Caudate nucleus (tissue), 63 donors: ENCODE measurements at places on chromosomes 4 and X.

DNA sequence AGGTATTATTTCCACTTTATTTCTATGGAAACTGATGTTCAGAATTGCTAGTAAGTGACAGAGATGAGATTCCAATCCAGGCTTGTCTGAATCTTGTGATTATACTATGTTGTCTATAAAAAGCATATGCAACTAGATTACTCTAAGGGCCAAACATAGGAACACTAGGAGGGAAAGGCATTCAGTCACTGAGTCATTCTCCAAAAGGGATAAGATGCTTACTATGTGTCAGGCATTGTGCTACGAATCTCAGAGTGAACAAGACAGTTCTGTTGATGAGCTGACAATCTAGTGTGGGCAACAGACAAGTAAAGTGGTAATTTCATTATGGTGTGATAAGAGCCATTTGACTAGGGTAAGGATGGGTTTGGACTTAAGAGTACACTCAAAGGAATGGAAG, 77.2 kb downstream of the RASL11B start:
- no peak for DNase-seq

GRCh38 chr4:76147454-76148141, 599 bp downstream of the NUP54 start:
- DNase-seq, result no peak

DNA sequence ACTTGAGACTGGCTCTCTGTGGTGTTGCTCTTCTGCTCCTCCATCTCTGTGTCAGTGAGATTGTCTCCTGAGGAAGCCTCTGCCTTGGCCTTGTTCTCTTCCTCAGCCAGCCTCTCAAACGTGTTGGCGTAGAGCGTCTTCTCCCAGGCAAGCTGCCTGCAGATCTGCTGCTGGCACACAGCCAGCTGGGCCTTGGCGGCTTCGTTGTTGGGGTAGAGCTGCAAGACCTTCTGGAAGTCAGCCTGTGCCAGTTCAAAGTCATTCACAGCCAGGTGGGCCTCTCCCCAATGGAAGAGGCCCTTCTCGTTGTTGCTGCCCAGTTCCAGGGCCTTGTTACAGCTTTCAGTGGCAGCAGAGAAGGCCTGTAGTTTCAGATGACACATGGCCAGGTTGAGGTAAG, 159.1 kb downstream of the NDST3 start:
- DNase-seq, result no peak

- no peak for DNase-seq
Observed at GRCh38 chr4:118284169-118284568, 68.6 kb downstream of the PRSS12 start.

DNA sequence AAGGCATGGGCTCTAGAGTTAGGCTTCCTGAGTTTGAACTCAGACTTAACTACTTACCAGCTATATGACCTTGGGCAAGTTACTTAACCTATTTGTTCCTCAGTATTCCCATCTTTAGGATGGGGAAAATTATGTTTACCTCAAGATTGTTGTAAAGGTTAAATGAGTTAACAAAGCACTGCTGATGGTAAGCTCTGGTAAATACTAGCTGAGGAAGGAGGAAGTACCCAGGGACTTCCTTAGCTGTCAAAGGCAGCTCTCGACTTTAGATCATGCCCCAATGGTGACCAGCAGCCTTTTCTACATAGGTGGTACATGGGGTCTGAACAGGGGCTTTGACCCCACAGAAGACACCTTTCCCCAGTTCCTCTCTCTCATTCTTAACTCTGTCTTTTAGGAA, 20.1 kb downstream of the ATP7A start:
- DNase-seq, result no peak

GRCh38 chr4:89836897-89837384, at the start of gene SNCA:
Gene SNCA, minus strand, starts transcription at chr4:89837161. Its CDS starts 1,494 bp downstream, at chr4:89835667.
- DNase-seq, result peak; percentile 88

DNA sequence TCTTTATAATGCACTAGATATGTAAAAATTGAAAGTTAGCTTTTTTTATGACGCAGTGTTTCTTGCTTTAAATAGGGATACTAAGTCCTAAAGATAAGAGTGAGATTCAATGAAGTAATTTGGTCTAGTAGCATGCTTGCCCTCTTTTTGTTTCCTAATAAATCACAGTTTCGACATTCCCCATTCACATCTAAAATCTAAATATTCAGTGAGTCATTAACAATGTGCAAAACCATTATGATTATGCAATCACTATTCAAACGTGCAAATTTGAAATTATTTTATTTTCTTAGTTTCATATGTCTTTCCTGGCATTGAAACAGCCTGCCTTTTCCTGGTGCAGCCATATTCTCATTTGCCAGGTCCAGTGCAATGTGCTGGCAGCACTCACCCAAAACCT, 1350.5 kb upstream of the PABPC4L start:
- no peak for DNase-seq

- no peak for DNase-seq
Observed at GRCh38 chr4:153521999-153522801, 56.0 kb downstream of the TMEM131L start.

- no peak for DNase-seq
Observed at GRCh38 chr4:186882293-186882692, 158.6 kb upstream of the FAT1 start.

DNA sequence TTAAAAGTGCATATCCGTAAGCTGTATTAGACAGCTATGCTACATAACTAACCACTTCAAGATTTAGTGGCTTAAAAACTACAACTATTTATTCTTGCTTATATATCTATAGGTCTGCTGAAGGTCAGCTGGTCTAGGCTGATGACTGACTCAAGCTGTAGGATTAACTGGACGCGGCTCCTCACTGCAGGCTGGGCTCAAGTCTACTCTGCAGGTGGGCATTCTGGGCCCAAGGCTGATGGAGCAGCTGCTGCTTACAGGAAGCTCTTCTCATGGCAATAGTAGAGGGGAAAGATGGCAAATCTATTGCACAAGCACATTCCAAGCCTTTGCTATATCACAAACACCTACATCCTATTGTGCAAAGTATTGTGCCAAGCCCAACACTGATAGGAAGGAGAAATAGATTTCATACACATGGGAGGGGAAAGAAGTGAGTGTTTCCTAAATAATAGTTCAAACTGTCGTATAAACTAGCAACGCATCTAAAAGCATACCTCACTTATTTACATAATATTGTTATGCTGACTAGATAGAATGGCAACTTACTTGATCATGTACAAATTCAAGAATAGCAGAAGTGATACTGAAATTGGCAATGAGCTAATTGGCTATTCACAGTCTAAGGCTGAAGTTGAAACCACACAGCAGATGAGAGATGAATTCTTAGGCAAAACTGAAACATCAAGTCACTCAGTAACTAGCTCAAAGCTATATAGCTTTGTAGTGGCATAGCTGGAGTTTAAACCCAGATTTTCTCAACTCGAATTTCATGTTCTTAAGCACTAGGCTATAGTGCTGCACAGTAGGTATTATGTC, 263.8 kb downstream of the NKX6-1 start:
- DNase-seq, result no peak

GRCh38 chrX:54423161-54423888, 16.9 kb upstream of the TSR2 start:
- DNase-seq, result no peak

- DNase-seq, result no peak
Observed at GRCh38 chrX:44054863-44055601, 81.8 kb upstream of the NDP start.

DNA sequence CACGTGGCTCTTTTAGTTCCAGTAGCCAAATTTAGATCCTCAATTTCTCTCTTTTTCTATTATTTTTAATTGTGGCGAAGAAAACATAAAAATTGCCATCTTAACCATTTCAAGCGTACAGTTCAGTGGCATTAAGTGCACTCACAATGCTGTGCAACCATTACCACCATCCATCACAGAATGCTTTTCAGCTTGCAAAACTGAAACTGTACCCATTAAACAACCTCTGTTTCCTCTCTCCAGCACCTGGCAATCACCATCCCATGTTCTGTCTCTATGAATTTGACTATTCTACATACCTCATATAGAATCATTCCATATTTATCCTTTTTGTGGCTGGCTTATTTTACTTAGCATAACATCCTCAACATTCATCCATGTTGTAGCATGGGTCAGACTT, 74.9 kb downstream of the METTL14 start:
- DNase-seq, result no peak

DNA sequence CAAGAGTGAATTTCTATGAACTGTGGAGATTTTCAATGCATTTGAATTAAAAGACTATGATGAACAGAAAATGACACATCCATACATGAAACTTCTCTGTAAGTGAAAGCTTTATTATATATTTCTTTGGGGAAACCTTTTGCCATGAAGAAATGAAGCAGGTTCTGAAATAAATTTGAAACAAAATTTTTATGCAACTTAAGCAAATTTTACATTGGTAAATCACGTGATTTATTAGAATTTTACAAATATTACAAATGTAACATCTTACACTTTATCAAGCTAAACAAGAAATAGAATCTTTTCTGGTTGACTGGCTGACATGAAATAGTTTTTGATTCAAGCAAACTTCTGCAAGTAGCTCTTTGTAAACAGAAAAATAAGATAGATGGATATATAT, 131.2 kb downstream of the IL1RAPL1 start:
- no peak for DNase-seq

GRCh38 chr4:56206258-56206657, 181.0 kb downstream of the AASDH start:
- DNase-seq, result no peak

DNA sequence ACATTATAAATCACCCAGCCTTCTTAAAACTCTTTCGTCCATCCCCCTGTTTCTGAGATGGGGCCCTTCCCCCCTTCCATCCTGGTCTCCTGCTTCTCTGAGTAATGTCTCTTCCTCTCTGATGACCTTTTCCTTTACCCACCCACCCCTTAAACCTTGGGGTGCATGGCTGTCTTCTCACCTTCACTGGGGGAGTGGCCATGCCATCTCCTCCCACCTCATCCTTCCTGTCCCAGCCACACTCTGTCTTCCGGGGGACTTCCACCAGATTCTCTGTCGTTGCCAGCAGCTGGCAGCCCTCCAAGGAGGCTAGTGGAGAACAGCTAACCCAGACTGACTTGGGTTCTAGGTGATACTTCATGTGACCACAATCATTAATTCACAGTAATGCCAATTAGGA, 83.2 kb upstream of the SCML1 start:
- no peak for DNase-seq

DNA sequence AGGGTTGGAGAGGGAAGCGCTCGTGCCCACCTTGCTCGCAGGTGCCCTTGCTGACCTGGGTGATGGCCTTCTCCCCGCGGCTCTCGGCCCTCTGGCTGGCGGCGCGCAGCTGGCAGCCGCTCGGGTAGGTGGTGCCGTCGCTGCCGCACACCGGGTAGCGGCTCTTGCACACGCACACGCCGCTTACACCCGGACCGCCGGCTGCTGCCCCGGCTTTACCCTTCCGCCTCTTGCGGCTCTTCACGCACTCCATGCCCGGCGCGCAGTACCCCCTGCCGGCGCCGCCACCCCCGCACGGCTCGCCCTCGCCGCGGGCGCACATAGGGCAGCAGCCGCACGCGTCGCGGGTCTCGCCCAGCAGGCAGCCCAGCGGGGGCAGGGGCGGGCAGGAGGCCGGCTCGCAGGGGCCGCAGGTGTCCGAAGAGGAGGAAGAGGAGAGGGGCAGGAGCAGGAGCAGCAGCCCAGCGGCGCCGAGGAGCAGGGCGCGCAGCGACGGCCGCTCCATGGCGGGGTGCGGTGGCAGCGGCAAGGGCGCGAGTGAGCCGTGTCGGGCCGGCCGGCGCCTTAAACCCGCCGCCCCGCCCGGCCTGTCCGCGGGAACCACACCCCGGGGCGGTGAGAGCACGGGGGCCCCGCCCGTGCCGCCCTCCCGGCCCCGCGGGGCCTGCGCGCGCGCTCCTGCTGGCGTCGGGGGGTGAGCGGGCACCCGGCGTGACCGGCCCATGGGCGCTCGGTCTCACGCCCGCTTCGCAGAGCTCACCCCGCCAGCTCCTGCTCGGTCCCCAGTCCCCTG, at the start of gene IGFBP7:
TSS of gene IGFBP7 (minus strand) at position 539 of the 793 bp plus-strand sequence. CDS start at position 505, 34 bp downstream.
- no peak for DNase-seq

DNA sequence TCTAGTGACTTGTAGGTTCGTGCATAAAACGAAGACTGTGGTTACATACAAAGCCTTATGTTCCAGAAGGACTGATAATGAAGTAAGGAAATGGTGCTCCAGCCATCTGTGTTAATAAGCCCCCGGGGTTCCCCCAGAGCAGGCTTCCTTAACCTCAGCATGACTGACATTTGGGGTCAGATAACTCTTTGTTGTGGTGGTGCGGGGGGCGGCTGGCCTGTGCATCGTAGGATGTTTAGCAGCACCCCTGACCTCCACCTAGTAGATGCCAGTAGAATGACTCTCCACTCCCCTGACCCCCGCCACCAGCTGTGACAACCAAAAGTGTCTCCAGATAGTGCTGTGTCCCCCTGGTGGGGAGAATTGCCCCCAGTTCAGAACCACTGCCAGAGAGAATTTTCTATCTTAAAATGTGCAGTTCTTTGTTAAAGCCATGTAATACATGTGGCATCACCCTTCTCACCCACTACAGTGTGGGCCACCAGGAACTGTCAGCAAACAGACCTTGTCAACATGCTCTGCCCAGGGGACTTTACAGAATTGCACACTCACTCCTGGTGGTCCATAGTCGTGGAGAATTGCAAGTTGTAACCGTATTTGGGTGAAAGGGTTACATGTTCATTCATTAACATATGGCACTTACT, 7.5 kb downstream of the SH3KBP1 start:
- no peak for DNase-seq

DNA sequence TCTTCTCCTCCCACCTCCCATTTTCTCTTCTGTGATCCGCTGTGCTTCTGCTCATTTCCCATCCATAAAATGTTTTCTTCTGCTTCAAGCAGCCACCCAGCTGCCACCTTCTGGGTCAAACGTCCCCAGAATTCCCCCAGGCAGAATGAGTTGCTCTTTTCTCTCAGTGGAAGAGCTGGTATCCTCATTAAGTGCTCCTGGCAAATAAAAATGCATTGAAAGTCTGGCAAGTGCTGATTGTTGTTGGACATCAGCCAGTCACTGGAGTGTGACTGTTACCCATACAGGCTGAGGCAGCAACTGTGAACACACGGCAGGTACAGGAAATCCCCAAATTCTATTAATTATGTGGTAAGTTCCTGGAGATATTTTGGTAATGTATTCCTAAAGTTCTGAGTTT, 52.6 kb downstream of the LIMCH1 start:
- no peak for DNase-seq

GRCh38 chrX:41580423-41581064, 108.2 kb upstream of the GPR34 start:
- DNase-seq, result no peak

DNA sequence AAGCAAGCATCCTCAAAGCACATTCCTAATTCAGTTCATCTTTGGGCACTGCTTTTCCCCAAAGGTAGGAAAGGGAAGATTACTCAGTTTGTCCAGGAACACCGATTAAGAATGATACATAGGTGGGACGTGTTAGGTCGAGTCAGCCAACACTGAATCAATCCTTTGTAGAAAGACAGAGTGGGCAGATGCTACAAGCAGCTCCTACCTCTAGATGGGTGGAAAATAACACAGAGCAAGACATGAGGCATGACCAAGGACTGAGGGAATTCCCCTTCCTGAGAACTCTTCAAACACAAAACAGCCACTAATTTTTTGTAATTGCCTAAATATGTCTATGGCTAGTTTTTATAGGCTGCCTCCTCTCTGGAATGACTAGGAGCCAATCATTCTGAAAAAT, 331.7 kb downstream of the HNRNPD start:
- no peak for DNase-seq
